ENCODE measurements at places on chromosomes 6 and 20.

DNA sequence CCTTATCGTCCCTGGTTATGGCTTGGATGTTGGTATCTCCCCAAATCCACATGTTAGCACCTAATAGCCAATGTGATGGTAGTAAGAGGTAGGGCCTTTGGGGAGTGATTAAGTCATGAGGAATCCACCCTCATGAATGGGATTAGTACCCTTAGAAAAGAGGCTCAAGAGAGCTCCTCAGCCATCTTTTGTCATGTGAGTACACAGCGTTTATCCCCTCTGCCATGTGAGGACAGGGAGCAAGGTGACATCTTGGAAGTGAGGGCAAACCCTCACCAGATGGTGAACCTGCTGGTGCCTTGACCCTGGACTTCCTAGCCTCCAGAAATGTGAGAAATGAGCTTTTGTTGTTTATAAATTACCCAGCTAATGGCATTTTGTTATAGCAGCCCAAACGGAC is 16.1 kb upstream of the SIRPB2 start:
- no peak for DNase-seq

DNA sequence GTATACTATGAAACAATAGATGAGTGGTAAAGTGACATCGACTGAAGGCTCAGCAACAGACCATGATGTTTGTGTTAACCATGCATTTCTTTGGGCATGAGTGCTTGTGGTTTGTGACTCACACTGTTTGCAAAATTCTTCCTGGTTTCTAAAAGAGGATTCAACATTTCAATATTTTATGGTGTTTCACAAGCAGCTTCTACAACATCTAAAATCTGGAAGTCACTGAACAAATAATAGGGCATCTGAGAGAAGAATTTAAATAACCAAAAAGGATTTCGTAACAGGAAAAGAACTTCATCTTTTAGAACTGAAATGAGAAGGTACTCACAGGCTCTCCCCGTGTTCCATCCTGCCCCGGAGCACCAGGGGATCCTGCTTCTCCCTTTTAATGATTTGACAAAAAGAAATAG is 146.2 kb downstream of the COL21A1 start:
- peak; percentile 94 for DNase-seq

GRCh38 chr6:151209071-151209831 is 30.5 kb upstream of the AKAP12 start:
- peak; percentile 63 for DNase-seq

DNA sequence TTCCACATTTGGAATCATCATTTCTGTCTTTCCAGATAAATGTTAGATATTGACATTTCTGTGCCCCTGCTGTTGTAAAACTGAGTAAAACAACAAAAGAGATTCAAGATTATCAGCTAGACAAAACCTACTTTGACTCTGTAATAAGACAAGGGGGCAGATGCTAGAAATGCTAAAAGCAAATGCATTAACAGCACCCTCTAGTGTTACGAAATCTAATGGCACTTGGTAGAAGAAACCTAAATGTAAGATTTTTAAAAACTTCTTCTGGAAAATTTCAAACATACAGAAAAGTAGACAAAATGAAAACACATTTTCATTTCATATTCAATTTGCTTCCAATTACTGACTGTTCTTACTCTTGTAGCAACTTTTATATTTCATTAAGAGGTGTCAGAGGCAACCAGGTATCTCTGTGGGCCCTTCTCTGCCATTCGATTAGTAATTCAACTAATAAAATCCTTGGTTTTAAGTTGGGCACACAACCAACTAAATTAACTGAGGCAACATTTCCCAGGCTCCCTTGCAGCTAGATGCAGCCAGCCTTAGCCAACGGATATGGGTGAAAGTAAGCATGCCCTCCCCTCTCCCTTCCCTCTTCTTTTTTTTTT is 45.0 kb downstream of the SLC23A2 start:
- peak; percentile 69 for DNase-seq

- no peak for DNase-seq
Measured at GRCh38 chr6:11425431-11425871, 112.1 kb upstream of the TMEM170B start.

DNA sequence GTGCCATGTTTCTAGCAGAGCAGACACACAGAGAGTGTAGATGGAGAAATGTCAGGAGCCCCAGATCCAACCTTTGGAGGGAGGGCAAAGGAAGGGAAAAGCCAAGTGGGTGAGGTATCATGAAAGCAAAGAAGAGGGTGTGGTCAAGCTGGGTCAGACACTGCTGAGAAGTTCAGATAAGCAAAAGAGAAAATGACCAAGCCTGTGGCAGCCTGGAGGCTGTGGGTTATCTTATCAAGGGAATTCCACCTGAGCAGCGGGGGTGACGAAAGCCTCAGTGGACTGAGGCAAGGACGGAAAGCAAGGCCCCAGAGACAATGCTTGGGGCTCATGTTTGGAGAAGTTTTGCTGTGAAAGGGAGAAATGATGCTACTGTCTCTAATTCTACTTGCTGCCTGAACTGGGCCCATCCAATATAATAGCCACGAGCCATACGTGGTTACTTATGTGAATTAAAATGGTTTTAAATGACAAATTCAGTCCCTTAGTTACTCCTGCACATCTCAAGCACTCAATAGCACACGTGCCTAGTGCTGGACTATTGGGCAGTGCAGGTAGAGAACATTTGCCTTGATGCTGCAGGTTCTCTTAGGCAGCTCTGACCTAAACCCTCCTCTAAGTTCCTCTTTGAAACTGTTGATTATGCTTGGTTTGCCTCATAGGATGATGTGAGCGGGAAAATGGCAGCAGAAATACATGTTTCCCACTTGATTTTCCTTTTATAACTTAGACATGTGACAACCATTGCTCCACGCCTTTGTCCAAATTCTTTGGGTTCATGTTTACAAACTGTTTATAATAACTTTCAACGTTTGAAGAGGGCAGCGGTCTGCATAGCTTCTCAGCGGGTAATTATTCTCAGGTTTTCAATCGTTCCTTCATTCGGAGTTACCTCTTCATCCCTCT is 63.7 kb downstream of the SLC22A23 start:
- DNase-seq = no peak

- DNase-seq = peak; percentile 86
Measured at GRCh38 chr6:5094327-5094726, 9.2 kb downstream of the PPP1R3G start.

GRCh38 chr6:72721346-72721745 is 99.5 kb downstream of the KCNQ5 start:
- no peak for DNase-seq

- DNase-seq = peak; percentile 55
Measured at GRCh38 chr6:15299430-15300131, 53.7 kb downstream of the JARID2 start.

DNA sequence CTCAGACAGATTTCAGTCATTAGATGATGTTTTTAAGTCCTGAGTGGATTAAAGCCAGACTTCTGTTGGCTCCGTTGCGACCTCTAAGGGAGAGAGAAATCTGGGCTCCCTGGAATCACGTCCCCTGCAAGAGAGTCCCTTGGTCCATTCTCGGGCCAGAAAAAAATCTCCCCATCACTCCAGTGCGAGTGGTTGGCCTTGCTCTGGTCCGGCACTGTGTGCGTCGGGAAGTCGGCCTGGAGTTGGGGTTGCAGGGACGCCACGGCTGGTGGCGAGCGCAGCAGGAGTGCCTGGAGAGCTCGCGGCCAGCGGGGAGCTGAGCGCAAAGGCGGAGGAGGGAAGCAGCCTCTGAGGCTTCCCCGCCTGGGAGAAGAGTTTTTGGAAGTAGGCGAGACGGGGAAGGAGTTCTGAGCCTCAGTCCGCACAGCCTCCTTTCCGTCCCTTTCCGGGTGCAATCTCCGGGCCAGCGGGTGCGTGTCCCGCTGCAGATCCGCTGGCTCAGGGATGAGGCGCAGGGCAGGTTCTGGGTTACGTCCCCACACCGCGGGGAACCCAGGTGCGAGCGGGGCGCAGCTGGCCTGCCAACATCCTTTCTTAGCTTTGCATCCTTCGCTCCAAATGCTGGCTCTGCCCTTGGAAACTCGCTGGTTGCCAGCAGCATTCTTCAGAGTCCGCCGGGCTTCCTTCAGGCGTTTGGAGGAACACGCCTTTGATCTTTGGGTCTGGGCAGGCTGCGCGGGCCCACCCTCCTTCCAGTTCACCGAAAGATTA is 6.8 kb downstream of the TCF21 start:
- DNase-seq = peak; percentile 19

Data from ELR (cell line).